ENCODE measurements at places on chromosomes 11 and 22. TPM values are rescaled to one million over a fixed set of nuclear protein-coding genes. Genes with fewer than 3 reads are reported as not detected.

GLYAT gene
- not detected for total RNA-seq

FXYD6 gene
- total RNA-seq, result 22.9 TPM

SLC22A12 gene
- total RNA-seq, result not detected

DNA sequence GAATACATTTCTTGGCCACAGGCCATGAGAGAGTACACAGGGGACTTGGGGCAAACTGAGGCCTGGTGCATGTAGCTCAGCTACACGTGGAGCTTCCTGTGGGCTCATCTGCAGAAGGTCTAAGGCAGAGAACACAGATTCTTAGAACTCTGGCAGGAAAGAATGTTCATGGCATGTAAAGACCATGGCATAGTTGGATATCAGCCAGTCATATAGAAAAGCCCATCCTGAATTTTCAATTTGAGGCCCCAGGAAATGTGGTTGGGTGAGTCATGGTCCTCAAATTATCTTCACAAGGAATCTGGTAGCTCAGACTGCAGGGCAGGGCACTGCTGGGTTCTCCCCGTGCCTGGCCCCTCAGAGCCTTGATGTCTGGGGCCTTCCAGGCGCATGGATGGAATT, 13.7 kb upstream of the ST3GAL4 start:
- DNase-seq, result no peak
- H3K4me1 ChIP-seq, result peaks cover 57% of the 10 kb centered on the region
- peaks cover 29% of the 10 kb centered on the region for H3K36me3 ChIP-seq
- no peaks in the 10 kb centered on the region for H3K27me3 ChIP-seq

- H3K27ac ChIP-seq, result no peak overlapping the region
- H3K4me3 ChIP-seq, result no peak overlapping the region
- DNase-seq, result no peak
Observed at GRCh38 chr11:5546457-5546856, 1.9 kb downstream of the OR52H1 start.

- no peak overlapping the region for H3K4me3 ChIP-seq
- no peak for DNase-seq
- H3K27ac ChIP-seq, result no peak overlapping the region
- H3K27me3 ChIP-seq, result peaks cover 15% of the 10 kb centered on the region
Observed at GRCh38 chr11:94112206-94112953, 16.3 kb upstream of the PANX1 start.

DNA sequence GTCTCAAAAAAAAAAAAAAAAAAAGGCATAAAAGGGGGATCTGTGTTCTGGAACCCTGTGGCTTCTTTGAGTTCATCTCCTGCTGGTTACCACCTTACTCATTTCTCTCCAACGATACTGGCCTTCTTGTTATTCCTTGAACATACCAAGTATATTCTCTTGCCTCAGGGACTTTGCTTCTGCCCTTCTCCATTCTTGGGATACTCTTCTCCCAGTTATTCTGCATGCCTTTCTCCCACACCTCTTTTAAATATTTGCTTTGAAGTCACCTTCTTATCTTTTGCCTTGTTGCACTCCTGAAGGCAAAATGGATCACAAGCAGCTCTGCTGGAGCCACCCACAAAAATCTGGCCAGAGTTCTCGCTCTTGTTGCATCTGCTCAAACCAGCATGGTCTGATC, 76.0 kb upstream of the RRM1 start:
- no peak for DNase-seq
- H3K27ac ChIP-seq, result peak overlapping the region; percentile 88

GRCh38 chr11:15690320-15690719, 575.6 kb downstream of the INSC start:
- peaks cover under 1% of the 10 kb centered on the region for H3K27me3 ChIP-seq
- H3K27ac ChIP-seq, result no peak overlapping the region

GRCh38 chr11:69210310-69211035, 54.7 kb downstream of the SMIM38 start:
- H3K36me3 ChIP-seq, result peaks cover 4% of the 10 kb centered on the region
- no peak for DNase-seq
- H3K27me3 ChIP-seq, result peaks cover 5% of the 10 kb centered on the region
- H3K27ac ChIP-seq, result no peak overlapping the region
- no peak overlapping the region for H3K4me3 ChIP-seq
- H3K4me1 ChIP-seq, result peaks cover 23% of the 10 kb centered on the region

GRCh38 chr11:65185171-65185570, 3.4 kb downstream of the CAPN1 start:
- peaks cover 11% of the 10 kb centered on the region for H3K4me1 ChIP-seq
- H3K27me3 ChIP-seq, result no peaks in the 10 kb centered on the region
- H3K27ac ChIP-seq, result peak overlapping the region; percentile 21
- no peak overlapping the region for H3K4me3 ChIP-seq
- no peak for DNase-seq

DNA sequence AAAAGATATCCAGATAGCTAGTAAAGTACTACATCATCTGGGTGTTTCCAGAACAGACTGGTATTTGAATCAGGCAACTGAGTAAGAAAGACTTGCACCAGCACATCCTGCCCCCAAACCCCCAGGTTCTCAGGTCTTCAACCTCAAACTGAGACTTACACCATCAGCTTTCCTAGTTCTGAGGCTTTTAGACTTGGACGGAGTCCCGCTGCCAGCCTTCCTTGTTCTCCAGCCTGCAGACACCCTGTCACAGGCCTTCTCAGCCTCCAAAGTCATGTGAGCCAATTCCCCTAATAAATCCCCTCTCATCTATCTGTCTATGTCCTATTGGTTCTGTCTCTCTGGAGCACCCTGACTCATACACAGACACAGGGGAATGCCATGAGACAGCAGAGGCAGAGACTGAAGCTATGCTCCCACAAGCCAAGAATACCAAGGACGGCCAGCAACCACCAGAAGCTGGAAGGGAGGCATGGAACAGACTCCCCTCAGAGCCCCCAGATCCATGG, 10.9 kb downstream of the SMCO4 start:
- peaks cover 24% of the 10 kb centered on the region for H3K4me1 ChIP-seq
- H3K4me3 ChIP-seq, result no peak overlapping the region
- no peak for DNase-seq
- H3K36me3 ChIP-seq, result no peaks in the 10 kb centered on the region
- H3K27ac ChIP-seq, result no peak overlapping the region

- H3K27ac ChIP-seq, result no peak overlapping the region
- H3K4me1 ChIP-seq, result no peaks in the 10 kb centered on the region
- H3K4me3 ChIP-seq, result no peak overlapping the region
- no peaks in the 10 kb centered on the region for H3K27me3 ChIP-seq
- H3K36me3 ChIP-seq, result no peaks in the 10 kb centered on the region
- DNase-seq, result no peak
Observed at GRCh38 chr11:41659985-41660384, 200.5 kb upstream of the LRRC4C start.

- no peaks in the 10 kb centered on the region for H3K27me3 ChIP-seq
- H3K4me1 ChIP-seq, result no peaks in the 10 kb centered on the region
Observed at GRCh38 chr11:128315933-128316332, 271.4 kb downstream of the ETS1 start.

All from type B pancreatic cell (in vitro differentiated cells).